ENCODE measurements at places on chromosomes 16 and 17.

DNA sequence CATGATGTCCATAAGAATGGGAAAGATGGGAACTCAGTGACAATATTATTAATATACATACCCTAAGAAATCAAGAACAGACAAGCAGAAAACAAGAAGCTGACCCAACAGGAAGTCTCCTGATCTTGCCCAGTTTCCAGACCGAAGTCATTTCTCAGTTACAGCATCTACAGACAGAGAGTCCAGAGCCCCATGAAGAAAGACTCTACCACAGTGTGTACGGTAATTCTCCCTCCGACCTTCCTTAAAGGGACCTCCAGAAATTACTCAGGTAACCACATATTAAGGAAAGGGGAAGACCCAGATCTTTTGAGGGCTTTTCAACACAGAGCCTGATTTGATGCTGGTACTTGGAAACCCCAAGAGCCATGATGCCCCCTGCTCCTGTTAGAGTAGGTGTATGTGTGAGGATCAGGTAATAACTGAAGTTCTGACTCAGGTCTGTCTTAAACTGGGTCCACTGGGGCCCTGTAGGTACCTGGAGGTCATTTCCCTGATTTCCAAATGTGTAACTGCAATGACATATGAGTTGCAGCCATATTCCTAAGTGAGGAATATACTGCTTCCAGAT, 132.4 kb downstream of the ABCA8 start:
- no peak for DNase-seq

DNA sequence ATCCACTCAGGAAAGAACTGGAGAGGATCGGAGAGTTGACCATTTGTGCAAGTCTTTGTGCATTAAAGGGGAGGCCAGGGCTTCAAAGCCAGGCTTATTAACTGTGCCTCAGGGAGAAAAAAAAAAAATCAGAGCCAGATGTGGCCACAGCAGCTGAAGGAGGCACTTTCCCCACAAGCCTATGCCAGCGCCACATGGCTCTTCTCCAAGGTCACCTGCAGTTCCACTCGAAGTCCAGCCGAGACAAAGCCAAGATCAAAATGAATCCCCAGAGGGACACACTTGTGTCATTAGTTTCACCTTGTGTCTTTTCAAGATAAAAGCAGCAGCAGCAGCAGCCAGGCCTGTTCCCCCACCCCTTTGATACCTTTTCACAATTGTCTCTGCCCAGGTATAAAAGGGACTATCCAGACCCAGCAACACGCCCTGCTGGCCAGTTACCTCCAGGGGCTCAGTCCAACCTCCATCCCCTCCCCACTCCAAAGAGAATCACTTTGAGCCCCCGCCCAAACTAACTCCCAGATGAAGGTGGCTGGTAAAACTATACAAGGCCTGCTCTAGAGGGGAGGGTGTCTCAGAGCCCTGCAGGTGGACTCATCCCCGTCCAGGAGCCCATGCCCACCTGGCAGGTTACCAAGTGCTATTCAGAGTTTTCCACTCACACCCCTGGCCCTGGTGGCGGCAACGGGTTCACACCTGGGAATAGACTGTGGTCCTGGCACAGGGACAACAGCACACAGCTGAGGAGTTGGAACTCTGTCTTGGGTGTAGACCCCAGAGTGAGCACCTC, 29.2 kb downstream of the AXIN2 start:
- DNase-seq = no peak

GRCh38 chr16:75603241-75603640, 19.8 kb downstream of the ADAT1 start:
- no peak for DNase-seq

- DNase-seq = no peak
Measured at GRCh38 chr17:42270170-42270535, 6.0 kb downstream of the STAT5B start.

- DNase-seq = no peak
Measured at GRCh38 chr17:61718022-61718421, 127.0 kb upstream of the NACA2 start.

GRCh38 chr16:50600582-50601283, 52.5 kb downstream of the NKD1 start:
- no peak for DNase-seq
